ENCODE measurements at places on chromosomes 7 and 10.

DNA sequence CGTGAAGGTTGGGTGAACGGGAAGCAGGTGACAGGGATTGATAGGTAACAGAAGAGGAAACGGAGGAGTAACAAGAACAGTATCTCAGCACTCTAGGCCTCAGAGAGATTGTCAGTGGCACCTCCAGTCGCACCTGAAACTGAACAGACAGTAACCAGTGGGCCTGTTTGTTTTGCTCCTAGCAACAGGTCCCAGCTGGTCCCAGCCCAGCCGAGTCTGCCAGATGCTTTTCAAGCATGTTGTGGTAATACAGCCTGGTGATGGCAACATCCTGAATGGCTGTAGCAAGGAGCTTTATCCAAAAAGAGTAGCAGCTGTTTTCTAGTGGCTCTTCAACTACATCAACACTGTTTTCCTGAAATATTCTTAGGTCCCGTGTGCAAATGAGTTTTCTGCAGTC is 4.7 kb downstream of the CACNB2 start:
- no peaks in the 10 kb centered on the region for H3K4me1 ChIP-seq
- H3K27me3 ChIP-seq, result peaks cover 17% of the 10 kb centered on the region
- no peak overlapping the region for H3K4me3 ChIP-seq
- H3K36me3 ChIP-seq, result no peaks in the 10 kb centered on the region
- no peak for DNase-seq

GRCh38 chr7:141027043-141027442 is 12.3 kb upstream of the MRPS33 start:
- H3K27me3 ChIP-seq, result peaks cover 25% of the 10 kb centered on the region
- no peak overlapping the region for H3K4me3 ChIP-seq
- H3K27ac ChIP-seq, result no peak overlapping the region
- peaks cover 22% of the 10 kb centered on the region for H3K4me1 ChIP-seq
- peaks cover 18% of the 10 kb centered on the region for H3K36me3 ChIP-seq
- DNase-seq, result no peak

- H3K27ac ChIP-seq, result no peak overlapping the region
- no peaks in the 10 kb centered on the region for H3K4me1 ChIP-seq
- H3K4me3 ChIP-seq, result no peak overlapping the region
- no peaks in the 10 kb centered on the region for H3K27me3 ChIP-seq
Measured at GRCh38 chr7:34337163-34337562, 320.9 kb upstream of the NPSR1 start.

DNA sequence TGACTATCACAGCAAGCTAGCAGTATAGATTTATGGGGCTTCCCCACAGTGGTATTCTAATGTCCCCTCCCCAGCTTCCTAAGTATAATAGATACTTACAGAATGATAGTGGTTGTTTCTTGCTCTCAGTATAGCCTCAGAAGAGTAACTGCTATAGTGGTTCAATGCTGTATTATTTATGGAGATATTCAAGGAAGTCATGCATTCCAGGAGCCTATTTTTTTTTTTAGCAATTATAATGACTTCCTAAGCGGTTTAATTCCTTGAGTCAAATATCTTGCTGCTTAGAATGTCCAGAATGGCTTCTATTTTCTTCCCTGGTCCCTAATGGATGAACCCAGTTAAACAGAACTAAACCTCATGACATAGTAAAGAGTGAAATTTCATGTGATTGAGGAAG is 451.5 kb upstream of the SEMA3D start:
- H3K4me3 ChIP-seq, result no peak overlapping the region
- no peaks in the 10 kb centered on the region for H3K4me1 ChIP-seq
- DNase-seq, result no peak
- no peaks in the 10 kb centered on the region for H3K27me3 ChIP-seq
